ENCODE measurements at places on chromosomes 7 and 10.
A peak's percentile ranks its signal among the peaks of the same experiment; 100 is the strongest.

GRCh38 chr10:24825551-24825950 is 101.9 kb upstream of the ARHGAP21 start:
- DNase-seq, result no peak

GRCh38 chr10:63641799-63642198 is 120.6 kb downstream of the REEP3 start:
- no peak for DNase-seq

- DNase-seq, result no peak
Measured at GRCh38 chr10:74056050-74056818, 58.3 kb downstream of the VCL start.

GRCh38 chr10:78066012-78066411 is 32.3 kb downstream of the RPS24 start:
- DNase-seq, result no peak

DNA sequence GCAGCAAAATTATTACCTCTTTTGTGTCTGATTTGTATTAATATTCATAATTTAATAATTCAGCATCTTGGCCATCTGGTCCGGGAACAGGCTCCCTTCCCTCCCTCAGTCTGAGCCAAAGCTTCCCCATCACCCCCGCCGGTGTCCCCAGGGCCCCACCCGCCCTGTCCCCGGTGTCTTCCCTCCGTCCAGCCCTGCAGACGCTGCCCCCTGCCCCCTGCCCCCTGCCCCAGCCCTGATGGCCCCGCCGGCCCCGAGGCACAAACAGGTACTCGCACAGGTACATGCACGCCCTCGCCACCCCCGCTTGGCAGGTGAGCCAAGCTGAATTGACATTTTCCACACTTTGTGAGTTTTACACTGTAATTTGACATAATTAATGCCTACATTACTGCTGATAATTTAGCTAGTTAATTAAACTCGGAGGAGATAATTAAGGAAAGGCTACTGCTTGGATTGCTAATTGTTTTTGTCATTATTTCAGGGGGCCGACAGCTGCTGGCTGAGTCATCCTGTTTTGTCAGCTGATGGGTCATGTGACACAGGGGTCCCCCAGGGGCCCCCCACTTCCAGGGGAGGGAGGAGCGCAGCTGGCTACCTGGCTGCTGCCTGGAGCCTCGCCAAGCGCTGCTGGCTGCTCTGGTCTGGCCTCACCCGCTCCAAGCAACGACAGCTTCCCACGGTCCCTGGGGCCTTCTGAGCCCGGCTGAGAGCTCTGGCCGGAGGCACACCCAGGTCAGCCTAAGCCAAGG is 36.6 kb downstream of the MICALL2 start:
- peak; percentile 77 for DNase-seq

DNA sequence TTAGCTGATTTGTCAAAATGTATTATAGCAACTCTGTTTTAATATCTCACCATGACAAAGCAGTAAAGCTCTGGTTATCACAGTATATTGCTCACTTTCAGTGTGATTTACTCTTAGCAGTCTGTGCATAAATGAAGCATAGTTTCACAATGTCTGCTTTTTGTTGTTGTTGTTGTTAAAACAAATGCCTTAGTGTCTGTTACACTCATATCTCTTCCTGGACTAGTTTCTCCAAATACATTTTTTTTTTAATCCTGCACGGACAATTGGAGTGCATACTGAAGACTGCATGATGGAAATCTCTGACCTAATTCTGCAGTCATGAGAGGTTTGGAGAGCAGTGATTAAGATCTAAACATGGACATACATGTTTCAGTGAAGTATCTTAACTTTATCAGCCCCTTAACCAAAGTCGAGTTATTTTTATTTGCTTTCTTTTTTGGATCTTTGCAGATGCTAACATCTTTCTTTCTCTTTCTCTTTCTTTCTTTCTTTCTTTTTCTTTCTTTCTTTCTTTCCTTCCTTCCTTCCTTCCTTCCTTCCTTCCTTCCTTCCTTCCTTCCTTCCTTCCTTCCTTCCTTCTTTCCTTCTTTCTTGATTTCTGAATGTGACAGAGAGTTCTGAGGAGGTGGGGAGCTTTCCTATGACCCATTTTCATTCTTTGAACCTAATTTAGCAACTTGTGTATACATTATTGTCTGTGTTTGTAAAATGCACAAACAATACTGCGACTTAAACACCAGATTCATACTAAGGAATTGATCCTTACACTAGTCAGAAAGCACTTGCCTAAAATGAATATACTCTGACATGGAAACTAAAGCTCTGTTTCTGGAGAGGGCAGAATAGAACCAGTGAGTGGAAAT is 161.5 kb upstream of the AGR3 start:
- DNase-seq, result no peak

Data from NCI-H774 (cell line).